T-helper 17 cell (primary cell): ENCODE measurements at places on chromosomes 16 and 17.
A peak's percentile ranks its signal among the peaks of the same experiment; 100 is the strongest.

DNA sequence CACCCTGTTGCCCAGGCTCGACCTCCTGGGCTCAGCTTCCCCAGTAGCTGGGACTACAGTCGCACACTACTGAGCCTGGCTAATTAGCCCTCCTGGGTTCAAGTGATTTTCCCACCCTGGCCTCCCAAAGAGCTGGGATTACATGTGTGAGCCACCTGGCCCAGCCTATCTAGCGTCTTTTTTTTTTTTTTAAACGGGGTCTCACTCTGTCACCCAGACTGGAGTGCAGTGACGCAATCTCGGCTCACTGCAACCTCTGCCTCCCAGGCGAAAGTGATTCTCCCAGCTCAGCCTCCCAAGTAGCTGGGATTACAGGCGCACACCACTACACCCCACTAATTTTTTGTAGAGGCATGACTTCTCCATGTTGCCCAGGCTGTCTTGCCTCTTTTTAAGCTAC is 33.3 kb downstream of the GLG1 start:
- no peak overlapping the region for H3K4me3 ChIP-seq
- H3K27ac ChIP-seq, result peak overlapping the region; percentile 67
- peaks cover 42% of the 10 kb centered on the region for H3K4me1 ChIP-seq
- no peak for DNase-seq
- no peaks in the 10 kb centered on the region for H3K27me3 ChIP-seq
- H3K36me3 ChIP-seq, result no peaks in the 10 kb centered on the region

- DNase-seq, result no peak
- H3K4me3 ChIP-seq, result peak within 1 kb of the TSS; percentile 81
- H3K27ac ChIP-seq, result no peak within 1 kb of the TSS
- H3K27me3 ChIP-seq, result peaks cover 55% of the 10 kb centered on the region
Observed at GRCh38 chr17:181245-182049, at the start of gene DOC2B. Gene DOC2B, minus strand, starts transcription at chr17:181650. Its CDS starts 171 bp downstream, at chr17:181479.

DNA sequence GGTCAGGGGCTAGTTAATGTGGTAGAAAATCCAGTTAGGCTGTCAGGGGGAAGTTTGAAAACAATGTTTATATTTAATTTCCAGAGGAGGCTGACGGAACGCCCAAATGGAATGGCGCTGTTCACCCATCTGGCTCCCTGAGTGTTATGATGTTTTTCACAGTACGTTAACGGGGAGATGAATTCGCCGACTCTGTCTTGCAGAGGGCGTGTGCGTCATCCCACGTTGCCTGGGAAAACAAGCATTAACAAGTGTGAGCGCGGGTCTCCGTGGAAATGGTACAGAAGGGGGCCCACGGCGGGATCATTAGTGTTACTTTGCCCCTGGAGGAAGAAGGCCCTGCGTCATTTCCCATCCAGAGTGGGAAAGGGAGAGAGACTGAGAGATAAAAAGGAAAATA is 29.6 kb downstream of the RGS9 start:
- DNase-seq, result no peak
- H3K36me3 ChIP-seq, result peaks cover 4% of the 10 kb centered on the region
- no peaks in the 10 kb centered on the region for H3K27me3 ChIP-seq
- H3K4me1 ChIP-seq, result peaks cover 28% of the 10 kb centered on the region
- no peak overlapping the region for H3K27ac ChIP-seq
- H3K4me3 ChIP-seq, result no peak overlapping the region

- H3K36me3 ChIP-seq, result peaks cover 2% of the 10 kb centered on the region
- no peak for DNase-seq
- no peak overlapping the region for H3K27ac ChIP-seq
- no peak overlapping the region for H3K4me3 ChIP-seq
- peaks cover 23% of the 10 kb centered on the region for H3K4me1 ChIP-seq
Observed at GRCh38 chr17:21199311-21199710, 14.7 kb downstream of the TMEM11 start.

- no peak for DNase-seq
- no peak overlapping the region for H3K4me3 ChIP-seq
- peaks cover 24% of the 10 kb centered on the region for H3K4me1 ChIP-seq
- no peak overlapping the region for H3K27ac ChIP-seq
Observed at GRCh38 chr17:77865112-77865611, 93.3 kb upstream of the TNRC6C start.

DNA sequence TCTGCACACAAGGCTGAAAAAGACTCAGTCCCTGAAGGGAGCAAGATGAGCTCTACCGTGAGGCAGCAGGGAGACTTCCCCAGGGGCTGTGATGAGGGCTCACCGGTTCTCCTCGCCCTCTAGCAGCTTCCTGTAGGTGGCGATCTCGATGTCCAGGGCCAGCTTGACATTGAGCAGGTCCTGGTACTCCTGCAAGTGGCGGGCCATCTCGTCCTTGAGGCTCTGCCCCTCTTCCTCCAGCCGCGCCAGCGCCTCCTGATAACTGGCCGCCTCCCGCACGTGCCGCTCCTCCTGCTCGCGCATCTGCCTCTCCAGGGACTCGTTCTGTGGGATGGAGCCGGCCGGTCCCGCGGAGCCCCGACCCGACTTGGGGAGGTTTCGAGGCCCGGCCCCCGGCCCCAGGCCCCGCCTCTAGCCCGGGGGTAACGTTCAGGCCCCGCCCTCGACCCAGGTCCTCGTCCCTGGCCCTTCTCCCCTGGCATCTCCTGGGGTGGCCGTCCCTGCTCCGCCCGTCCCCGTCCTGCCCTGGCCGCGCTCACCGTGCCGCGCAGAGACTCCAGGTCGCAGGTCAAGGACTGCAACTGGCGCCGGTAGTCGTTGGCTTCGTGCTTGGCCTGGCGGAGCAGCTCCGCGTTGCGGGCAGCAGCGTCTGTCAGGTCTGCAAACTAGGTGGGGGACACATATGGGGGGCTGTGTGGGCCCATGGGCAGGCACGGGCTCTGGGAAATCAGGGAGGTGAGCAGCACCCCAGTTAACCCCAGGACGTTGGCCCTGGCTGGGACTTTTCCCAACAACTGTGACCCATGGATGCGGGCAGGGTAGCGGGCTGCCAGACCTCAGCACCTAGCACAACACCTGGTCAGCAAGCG is 3.9 kb downstream of the GFAP start:
- H3K4me1 ChIP-seq, result peaks cover 12% of the 10 kb centered on the region
- H3K36me3 ChIP-seq, result peaks cover 7% of the 10 kb centered on the region
- no peak overlapping the region for H3K27ac ChIP-seq
- no peak for DNase-seq
- no peak overlapping the region for H3K4me3 ChIP-seq
- H3K27me3 ChIP-seq, result peaks cover 59% of the 10 kb centered on the region

- H3K36me3 ChIP-seq, result no peaks in the 10 kb centered on the region
- H3K4me1 ChIP-seq, result no peaks in the 10 kb centered on the region
- DNase-seq, result no peak
- H3K4me3 ChIP-seq, result no peak overlapping the region
- H3K27ac ChIP-seq, result no peak overlapping the region
- H3K27me3 ChIP-seq, result peaks cover 7% of the 10 kb centered on the region
Observed at GRCh38 chr16:83581082-83581481, 226.7 kb upstream of the HSBP1 start.

DNA sequence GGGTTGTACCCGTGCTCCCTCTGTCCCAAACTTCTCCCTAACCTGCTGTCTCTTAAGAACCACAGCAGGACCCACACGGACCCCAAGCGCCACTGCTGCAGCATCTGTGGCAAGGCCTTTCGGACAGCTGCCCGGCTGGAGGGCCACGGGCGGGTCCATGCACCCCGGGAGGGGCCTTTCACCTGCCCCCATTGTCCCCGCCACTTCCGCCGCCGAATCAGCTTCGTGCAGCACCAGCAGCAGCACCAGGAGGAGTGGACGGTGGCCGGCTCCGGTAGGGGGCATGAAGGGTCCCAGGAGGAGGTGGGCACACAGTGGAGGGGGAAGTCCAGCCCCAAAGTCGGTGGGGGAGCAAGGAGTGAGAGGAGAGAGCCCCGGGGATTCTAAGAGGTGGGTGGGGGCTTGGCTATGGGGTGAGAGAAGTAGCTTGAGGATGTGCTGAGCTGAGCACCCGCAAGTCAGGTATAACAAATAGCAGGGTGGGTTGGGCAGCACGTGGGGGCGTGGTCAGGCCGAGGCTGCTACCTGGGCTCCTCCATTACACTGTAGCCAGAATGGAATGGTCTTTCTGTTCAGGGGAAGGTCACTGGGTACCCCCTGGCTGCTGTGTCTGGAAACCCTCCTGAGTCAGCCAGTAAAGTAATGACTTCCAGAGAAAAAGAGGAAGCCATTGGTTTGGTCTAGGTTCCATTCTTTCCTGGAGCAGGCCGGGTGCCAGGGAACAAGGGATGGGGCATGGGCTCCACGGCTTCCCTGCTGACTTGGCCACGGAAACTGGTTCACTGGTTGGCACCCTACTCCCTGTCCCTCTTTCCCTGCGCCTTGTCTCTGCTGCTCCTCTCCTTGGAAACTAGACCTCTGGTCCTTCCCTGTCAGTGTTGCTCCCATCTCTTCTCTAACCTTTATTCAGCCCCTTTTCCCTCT is 7.1 kb downstream of the PRSS53 start:
- peak overlapping the region; percentile 45 for H3K27ac ChIP-seq
- peaks cover 2% of the 10 kb centered on the region for H3K36me3 ChIP-seq
- H3K4me1 ChIP-seq, result peaks cover 11% of the 10 kb centered on the region
- H3K27me3 ChIP-seq, result no peaks in the 10 kb centered on the region

GRCh38 chr17:29012535-29012934 is 6.7 kb upstream of the SEZ6 start:
- H3K27me3 ChIP-seq, result peaks cover 72% of the 10 kb centered on the region
- H3K27ac ChIP-seq, result no peak overlapping the region
- peaks cover 6% of the 10 kb centered on the region for H3K36me3 ChIP-seq
- DNase-seq, result no peak
- H3K4me3 ChIP-seq, result no peak overlapping the region

DNA sequence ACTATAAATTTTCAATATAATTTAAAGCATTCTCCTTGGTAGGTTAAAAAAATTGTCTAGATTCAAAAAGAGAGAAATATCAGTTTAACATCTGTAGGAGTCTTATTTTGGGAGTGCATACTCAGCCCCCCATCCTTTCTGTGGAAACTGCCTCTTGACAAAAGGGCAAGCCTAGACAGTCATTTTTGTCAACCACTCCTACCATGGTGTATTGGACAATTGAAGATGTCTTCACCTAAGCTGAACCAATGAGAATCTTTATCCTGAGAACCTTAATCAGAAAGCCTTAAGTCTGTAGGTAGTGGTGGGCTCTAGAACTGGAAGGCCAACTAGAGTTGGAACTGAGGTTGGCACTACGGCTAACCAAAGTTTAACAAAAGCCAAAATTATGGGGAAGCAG is 65.7 kb upstream of the MED13 start:
- H3K27ac ChIP-seq, result no peak overlapping the region
- H3K4me3 ChIP-seq, result no peak overlapping the region
- H3K4me1 ChIP-seq, result peaks cover 6% of the 10 kb centered on the region
- no peak for DNase-seq

DNA sequence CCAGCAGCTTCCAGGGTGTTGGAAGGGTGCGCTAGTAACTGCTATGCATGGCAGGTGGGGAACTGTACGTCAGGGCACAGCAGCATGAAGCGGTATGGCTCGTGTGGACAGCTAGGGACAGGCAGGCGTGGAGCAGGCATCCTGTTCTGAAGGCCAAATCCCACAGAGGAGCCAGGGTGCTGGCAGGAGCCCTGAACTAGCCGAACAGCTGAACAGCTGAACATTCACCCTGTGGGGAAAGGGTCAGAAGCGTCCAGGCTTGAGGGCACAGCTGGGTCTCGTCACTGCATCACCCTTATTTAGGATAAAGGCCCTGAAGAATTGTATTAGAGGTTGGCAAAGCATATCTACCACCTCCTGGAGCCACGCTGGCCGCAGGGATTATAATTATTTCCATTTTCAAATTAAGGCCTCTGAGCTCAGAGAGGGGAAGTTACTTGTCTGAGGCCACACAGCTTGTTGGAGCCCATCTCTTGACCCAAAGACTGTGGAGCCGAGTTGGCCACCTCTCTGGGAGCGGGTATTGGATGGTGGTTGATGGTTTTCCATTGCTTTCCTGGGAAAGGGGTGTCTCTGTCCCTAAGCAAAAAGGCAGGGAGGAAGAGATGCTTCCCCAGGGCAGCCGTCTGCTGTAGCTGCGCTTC is 3.3 kb upstream of the STH start:
- H3K27ac ChIP-seq, result no peak overlapping the region
- no peaks in the 10 kb centered on the region for H3K27me3 ChIP-seq
- no peak for DNase-seq
- peaks cover 2% of the 10 kb centered on the region for H3K36me3 ChIP-seq
- no peak overlapping the region for H3K4me3 ChIP-seq

DNA sequence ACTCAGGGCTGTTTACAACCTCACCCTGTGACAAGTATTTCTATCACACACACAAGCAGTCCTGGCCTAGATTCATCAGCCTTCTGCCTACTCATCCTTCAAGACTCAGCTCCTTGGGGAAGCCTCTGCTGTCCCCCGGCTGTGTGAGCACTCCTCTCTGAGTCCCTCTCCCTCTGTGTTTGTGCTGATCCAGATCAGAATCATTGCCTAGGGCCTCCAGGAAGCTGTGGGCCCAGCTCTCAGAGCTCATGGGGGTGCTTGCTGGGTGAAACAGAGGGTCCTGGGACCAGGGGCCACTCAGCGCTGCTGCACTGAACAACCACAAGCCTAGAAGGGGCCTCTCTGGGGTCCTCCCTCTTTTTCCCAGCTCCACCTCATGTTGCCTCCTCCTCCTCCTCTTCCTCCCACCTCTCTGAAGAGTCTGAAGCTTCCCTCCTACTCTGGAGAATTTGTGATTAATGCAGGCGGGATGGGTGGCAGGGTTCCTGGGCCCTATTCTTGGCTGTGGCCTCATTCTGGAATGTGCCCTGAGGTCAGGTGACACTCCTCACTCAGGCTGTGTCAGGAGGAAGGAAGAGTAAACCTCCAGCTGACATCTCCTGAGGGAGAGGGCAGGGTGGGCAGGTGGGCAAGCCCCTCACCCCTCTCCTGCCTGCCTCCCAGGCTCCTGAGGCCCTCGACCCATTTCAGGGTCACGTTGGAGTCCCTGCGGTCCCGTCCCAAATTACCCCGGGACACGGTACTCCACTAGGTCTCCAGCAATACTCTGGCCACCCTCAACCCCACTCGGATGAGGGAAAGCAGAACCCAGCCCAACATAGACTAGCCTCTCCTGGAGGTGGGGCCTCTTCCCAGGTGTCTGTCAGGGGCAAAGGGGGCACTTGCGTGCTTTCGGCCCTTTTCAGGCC is 10.1 kb downstream of the WFIKKN2 start:
- H3K27me3 ChIP-seq, result peaks cover 5% of the 10 kb centered on the region
- H3K36me3 ChIP-seq, result no peaks in the 10 kb centered on the region
- no peak overlapping the region for H3K27ac ChIP-seq
- DNase-seq, result no peak
- no peak overlapping the region for H3K4me3 ChIP-seq
- H3K4me1 ChIP-seq, result peaks cover 5% of the 10 kb centered on the region

DNA sequence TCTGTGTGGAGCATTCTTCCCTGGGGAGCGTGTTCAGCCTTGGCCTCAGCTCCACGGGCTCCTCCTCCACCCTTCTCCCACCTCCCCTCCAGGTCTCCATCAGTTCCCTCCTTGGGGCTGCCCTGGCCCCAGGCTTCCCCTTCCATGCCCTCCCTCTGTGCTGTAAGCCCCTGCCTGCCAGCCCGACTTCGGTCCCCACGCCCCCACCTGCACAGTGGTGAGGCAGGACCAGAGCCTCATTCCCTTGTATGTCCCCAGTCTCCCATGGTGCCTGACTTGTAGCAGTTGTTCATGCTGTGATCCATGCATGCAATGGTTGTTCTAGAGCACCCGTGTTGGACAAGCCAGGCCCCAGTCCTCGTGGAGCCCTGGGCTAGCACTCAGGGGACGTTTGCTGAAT is 199.4 kb downstream of the RBFOX3 start:
- H3K27ac ChIP-seq, result no peak overlapping the region
- no peaks in the 10 kb centered on the region for H3K4me1 ChIP-seq
- no peaks in the 10 kb centered on the region for H3K36me3 ChIP-seq
- peaks cover 50% of the 10 kb centered on the region for H3K27me3 ChIP-seq
- no peak for DNase-seq
